ENCODE measurements at places on chromosomes 1 and 21.

- DNase-seq = no peak
Measured at GRCh38 chr1:234774971-234775370, 165.0 kb upstream of the IRF2BP2 start.

GRCh38 chr1:59005491-59006288 is 221.8 kb upstream of the JUN start:
- no peak for DNase-seq

- DNase-seq = no peak
Measured at GRCh38 chr1:179263121-179263520, 30.5 kb upstream of the SOAT1 start.

GRCh38 chr1:82185084-82185483 is 384.4 kb downstream of the ADGRL2 start:
- DNase-seq = no peak

- DNase-seq = no peak
Measured at GRCh38 chr1:61436016-61436415, 288.9 kb downstream of the TM2D1 start.

DNA sequence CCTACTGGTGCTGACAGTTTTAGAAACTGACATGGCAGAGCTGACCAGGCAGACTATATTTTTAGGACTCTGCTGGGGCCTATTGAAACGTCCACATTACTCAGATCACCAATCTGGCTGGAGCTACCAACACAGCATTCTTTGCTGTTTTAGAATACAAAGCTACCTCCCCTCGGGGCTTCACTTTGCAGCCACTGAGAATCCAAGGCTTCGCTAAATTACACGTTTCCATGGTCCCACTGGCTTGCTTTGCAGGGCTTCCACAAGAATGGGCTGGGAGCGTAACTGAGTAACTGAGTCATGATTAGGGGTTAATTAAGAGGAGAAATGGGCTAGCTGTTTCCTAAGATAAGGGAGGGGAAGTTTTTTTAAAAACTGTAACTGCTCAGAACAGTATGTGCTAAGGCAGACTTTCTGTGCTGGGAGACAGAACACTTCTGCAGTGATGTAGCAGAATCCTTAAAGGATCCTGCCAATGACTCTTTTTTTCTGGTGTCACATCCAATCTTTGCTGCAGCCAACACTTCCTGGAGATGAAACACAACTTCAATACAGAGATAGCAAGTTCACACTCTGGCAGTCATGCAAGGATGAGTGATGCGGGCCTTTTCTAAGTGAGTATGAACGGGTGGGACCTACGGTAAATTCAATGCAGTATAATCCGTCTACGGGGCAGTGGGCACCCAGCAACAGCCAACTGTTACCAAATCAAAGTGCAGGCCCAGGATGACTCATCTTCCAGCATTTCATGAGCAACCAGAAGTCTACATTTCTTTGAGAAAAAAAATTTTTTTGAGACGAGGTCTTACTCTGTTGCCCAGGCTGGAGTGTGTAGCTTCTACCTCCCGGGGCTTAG is 21.5 kb downstream of the NDUFS5 start:
- no peak for DNase-seq

DNA sequence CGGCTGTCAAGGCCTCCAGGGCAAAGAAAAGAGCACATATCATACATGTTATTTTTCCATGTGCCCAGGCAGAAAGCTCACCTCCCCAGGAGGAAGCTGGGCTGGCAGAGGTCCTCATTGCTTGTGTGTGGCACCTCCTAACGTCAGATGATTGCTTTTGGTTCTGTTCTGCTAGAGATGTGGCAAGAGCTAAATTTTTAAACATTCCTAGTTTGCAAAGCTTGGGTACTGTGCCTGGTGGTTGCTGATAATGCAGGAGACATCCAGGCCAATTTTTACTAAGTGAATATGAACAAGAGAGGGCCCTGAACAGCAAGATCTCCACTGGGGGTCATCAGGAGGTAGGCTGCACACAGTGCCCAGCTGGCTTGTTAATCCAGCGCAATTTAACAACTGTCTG is 93.9 kb downstream of the TBX19 start:
- no peak for DNase-seq

DNA sequence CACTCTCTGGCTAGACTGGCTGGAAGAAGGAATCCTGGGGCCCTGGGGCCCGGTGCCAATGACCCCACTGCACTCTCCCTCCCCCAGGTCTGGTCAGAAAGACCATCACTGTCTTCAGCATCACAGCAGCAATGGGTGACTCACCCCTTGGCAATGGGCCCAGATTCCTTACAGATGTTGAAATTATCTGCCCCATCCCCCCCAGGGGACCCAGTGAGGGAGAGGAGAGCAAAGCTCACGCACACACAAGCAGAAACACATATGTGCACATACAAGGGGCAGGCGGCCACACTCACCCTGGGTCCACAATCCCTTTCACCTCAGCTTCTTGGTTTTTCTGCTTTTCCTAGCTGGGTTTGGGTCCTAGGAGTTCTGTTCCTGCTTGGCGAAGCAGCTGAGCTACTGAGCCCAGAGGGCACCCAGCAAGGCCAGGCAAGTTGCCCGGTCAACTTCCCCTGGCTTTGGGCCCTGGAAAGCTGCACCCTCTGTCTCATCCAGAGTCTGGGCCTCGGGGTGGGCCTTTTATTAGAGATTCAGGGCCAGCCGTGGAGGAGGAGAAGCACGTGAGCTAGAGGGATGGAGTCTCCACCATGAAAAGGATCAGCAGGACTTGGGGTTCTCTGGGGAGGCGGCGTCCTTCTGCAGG is 2.6 kb downstream of the COL16A1 start:
- no peak for DNase-seq

DNA sequence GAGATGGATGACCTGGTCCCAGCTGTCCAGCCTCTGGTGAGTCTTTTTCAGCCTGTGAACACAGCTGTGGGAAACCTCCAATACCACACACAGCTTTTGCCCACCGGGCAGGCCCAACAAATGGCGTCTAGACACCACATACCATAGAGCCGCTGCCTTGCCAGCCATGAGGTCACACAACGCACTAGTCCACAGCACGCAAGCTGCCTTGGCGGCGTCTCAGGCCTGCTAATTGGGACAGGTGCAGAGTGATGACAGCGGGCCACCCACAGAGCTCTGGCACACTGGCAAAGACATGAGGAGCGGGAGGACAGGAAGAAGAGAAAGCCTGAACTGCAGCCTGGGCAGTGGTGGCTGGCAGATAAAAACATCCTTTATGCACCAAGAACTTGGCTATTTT is 125.5 kb downstream of the ADAMTS1 start:
- no peak for DNase-seq

DNA sequence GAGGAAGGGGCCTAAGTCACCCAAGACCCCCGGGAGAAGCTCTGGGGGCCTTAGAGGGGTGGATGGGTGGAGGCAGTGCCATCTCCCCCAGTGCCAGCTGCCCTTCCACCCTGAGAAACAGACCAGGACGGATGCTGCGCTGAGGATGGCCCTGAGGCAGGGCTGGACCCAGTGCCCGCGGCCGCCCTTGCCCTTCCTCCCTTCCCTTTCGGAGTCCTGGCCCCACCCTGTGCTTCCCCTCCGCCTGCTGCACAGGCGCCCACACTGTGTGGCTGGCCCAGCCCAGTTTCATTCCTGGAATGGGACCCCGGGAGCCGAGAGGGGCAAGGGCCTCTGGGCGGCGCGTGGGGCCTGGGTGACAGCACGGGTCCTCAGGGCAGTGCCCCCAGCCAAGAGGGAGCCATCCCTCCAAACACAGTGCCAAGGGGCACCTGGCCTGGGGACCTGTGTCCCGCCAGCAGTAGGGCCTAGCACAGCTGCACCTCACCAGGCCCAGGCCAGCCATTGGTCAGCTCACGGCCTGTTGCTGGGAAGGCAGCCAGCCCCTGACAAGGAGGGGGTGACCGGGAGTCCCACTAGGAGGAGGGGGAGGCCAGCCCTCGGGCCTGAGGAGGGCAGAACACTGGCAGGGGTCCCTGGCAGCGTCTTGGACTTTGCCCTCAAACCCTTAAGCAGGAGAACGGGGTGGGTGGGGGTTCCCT is 13.4 kb upstream of the SKI start:
- DNase-seq = no peak

DNA sequence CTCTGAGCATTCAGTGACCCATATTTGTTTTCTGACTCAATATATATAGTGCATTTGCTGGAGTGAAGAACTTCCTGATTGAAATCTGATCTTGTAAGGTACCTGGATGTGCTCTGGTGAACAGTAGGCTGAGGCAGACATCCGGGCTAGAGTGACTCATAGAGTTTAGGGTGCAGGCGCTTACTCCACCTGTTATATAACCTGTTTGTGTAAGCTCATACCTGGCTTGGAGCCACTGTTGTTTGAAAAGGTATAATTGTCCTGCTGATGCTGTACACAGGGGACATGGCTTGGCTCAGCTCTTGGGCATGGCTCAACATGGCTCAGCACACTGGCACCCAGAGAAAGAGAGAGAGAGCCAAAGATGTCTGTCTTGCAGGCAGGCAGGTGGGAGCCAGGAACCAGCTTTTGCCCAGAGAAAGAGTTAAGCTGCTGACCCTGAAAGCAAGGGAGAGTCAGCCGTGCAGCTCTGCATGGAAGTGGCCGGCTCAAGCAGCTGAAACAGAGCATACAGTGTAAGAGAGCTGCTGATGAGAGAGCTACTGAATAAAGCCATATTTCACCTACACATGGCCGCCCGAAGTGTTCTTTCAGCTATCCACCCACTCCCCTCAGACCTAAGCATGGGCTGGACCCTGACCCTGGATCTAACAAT is 43.2 kb downstream of the GJA5 start:
- no peak for DNase-seq

DNA sequence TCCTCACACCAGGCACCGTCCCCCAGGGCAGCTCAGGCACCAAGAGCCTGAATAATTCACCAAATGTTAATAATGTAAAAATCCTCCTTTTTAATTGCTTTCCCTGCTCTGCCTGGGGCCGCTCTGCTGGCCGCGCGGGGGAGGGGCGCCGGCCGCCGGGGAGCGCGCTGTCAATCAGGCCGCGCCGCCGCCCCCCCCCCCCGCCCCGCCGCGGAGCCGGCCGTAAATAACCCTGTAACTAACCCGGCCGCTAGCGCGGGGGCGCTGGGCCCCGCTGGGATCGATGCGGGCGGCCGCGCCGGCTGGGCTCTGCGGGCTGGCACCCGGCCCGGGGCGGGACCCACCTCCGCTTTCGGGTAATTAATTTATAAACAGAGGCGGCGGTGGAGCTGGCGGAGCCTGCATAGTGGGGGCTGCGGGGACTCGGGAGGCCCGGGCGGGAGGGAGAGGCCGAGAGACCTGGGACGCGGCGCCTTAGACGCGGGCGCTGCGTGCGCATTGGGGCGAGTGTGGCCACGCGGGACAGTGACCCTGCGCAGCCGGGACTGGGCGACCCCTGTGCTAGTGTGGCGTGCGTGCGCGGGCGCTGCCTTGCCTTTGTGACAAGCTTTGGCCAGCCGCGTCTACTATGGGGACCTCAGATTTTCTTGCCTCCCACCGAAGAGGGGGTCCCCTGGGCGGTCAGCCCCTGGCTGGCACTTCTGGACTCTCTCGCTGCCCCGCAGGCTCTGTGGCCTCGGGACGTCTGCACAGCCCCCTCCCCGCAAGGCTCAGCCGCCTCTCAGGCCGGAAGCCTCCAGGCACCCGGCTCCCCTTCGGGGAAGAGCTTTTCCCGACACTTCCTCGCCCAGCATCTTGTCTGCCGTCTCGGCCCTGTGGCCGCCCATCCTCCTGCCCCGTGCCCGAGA is 16.6 kb downstream of the SAMD11 start:
- no peak for DNase-seq

GRCh38 chr1:118998171-118998570 is 10.0 kb upstream of the TBX15 start:
- DNase-seq = no peak

DNA sequence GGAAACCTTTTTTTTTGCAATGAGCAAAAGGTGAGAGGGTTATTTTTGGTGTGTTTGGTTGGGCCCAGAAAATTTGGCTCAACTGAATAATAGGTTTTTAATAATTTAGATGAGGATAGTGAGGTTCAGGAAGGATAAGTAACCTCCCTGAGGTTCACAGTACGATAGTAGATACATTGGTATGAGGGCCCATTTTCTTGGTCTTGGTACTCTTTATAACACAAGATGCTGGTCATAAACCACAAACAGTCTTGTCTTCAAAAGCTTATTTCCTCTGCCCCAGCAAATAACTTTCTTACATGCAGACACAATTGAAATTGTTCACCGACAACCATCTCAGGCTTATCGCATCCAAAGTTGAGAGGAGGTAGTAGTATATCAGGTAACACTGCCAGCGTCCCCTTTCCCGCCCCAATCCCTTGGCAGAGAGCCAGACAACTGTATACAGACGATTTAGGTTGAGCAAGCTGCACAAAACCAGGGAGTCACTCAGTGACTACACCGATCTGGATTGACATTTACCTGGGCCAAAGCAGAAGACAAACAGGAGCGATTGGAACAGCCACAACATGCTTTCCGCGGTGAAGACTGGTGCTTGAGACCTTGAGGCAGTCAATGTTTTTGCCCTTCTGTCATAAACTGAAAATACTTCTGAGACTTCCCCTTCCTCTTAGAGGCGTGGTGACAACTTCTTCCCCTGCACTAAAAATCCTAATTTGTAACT is at the start of gene SLAMF6:
Gene SLAMF6, minus strand, starts transcription at position 634 of the 724 bp plus-strand sequence. Its CDS starts 63 bp downstream, at position 571.
- no peak for DNase-seq

GRCh38 chr1:78104322-78104721 is 58.6 kb downstream of the GIPC2 start:
- DNase-seq = no peak

Data from stimulated activated CD8-positive, alpha-beta memory T cell treated with anti-CD3 and anti-CD28 coated beads, Interleukin-15, amount 100 ng/mL, for 48 hours (primary cell).